Left ventricle myocardium superior (tissue), 1 donor: ENCODE measurements at places on chromosomes 13 and 19. TPM values are rescaled to one million over a fixed set of nuclear protein-coding genes. Genes with fewer than 3 reads are reported as not detected.

OSCAR gene
- 1.1 TPM for total RNA-seq

DNA sequence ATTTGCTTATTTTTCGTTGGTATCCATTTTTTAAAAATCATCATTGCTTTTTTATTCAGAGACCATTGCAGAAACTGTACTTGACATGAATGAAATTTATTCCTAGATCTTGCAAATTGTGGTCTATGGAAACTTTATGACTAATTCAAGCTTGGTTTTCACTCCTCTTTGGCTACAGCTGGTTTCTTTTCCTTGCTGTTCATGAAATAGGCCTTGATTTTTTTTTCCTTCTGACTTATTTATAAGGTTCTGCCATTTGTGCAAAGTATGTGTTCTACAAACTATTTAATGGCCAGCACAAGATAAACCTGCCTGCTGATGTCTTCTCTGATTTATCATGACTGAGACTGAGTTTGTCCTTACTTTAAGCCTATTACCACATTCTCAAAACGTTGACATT lies 764.0 kb upstream of the SLITRK5 start:
- DNase-seq: no peak

SSC5D gene
- total RNA-seq: 2.7 TPM

GRCh38 chr19:6273701-6274601 lies 5.8 kb downstream of the MLLT1 start:
- peak; percentile 86 for DNase-seq

DNA sequence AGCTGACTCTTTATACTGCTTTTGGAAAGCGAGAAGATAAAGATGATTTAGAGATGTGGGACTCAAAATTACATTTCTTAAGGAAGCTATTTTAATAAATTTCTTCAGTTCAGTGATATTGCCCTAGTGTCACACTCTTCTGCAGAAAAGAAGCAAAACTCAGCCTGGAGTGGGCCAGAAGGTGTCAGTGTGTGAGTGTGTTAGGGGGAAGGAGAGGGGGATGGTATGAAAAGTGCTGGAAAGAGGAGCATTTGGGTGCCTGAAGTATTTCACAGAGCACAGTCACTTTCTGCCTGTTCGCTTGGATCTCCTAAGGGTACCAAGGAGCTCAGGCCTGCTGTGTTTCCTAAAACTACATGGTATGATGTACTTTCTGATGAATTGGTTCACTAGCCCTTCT lies 84.5 kb upstream of the FRY start:
- no peak for DNase-seq
